ENCODE measurements at places on chromosomes 13 and 19. TPM values are rescaled to one million over a fixed set of nuclear protein-coding genes. Genes with fewer than 3 reads are reported as not detected.

Gene ZNF841
- 1.2 TPM for polyA plus RNA-seq

Gene CYP4F22
- polyA plus RNA-seq, result 0.67 TPM

Gene TNFSF13B
- 2.8 TPM for polyA plus RNA-seq

Gene VAV1
- 27.9 TPM for polyA plus RNA-seq

Gene CGB8
- polyA plus RNA-seq, result not detected

Gene NMRK2
- not detected for polyA plus RNA-seq

Gene A1BG
- polyA plus RNA-seq, result 121 TPM

Gene ZNF888
- 1.7 TPM for polyA plus RNA-seq

All from naive thymus-derived CD8-positive, alpha-beta T cell (primary cell).